Foreskin fibroblast (primary cell): ENCODE measurements at places on chromosomes 13 and 19.

- DNase-seq = peak; percentile 61
These were observed 53.2 kb upstream of the SHKBP1 start for GRCh38 chr19:40523322-40524047.

GRCh38 chr13:85313761-85314503 lies 485.3 kb downstream of the SLITRK6 start:
- peak; percentile 83 for DNase-seq

- no peak for DNase-seq
These were observed 36.9 kb downstream of the SYDE1 start for GRCh38 chr19:15144046-15144646.

GRCh38 chr19:45780448-45781213 lies 1.7 kb downstream of the DMPK start:
- no peak for DNase-seq

DNA sequence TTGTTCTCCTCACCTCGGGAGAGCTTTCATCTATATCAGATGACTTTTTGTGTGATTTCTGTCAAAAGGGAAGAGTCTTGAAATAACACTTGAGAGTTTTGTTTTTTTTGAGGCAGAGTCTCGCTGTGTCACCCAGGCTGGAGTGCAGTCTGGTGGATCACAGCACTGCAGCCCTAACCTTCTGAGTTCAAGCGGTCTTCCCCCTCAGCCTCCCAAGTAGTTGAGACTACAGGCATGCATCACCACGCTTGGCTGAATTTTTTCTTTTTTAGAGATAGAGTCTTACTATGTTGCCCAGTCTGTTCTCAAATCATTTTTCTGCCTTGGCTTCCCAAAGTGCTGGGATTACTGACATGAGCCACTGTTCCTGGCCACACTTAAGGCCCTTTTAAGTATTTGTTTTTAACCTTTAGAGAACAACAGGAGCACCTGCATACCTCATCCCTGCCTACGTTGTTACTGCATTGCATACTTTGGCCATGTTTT lies 11.4 kb downstream of the NDFIP2 start:
- no peak for DNase-seq

GRCh38 chr19:23787106-23787505 lies 28.4 kb upstream of the ZNF681 start:
- DNase-seq = no peak

DNA sequence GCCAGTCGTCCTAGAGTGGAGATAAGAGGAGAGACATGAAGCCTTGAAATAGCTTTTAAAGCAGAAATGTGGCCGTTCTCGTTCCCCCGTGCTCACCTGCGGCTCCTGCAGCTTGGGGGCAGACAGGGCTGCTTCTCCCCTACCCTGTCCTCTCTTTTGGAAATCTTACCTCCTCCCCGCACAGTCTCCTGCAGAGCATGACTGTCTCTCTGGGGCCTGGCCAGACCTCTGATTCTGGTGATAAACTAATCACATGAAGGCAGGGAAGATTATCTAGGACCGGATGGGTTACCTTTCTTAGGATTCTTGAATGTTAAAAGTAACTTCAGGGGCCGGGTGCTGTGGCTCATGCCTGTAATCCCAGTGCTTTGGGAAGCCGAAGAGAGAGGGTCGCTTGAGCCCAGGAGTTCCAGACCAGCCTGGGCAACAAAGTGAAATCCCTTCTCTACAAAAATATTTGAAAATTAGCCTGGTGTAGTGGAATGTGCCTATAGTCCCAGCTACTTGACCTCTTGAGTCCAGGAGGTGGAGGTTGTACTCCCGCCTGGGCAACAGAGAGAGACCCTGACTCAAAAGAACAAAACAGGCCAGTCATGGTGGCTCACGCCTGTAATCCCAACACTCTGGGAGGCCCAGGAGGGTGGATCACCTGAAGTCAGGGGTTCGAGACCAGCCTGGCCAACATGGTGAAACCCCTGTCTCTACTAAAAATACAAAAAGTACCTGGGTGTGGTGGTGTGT lies 8.1 kb downstream of the CEBPA start:
- DNase-seq = no peak

DNA sequence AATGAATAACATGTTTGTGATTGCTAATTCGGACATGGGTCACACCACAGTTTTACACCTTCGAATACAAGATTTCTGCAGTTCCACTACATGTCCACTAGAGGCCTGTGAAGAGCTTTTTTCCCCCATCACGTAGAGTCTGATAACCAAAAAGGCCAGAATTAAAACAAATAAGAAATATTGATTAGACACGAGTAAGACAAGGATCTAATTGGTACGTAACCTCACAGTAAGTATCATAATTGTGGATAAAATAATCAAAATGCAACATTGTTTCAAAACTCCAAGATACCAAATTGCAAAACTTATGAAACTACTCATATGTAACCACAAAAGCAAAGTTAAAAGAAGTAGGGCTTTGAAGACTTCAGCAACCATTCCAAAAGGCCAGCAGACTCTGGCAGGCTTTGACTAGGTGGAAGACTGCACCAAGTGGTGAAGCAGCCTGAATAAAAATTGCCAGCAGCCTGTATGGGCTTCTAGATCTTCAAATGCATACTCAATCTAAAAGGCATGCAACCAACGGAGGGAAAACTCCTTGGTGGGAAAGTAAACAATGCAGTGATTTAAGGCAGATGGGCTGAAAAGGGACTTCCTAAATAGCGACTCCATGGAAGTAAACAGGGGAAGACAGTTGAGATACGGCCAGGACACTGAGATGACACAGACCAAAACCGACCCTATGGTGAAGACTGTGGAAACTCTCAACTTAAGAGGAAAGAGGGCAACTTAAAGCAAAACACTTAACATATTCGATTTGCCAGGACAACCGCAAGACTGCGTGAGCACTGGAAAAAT lies 56.7 kb downstream of the STARD13 start:
- peak; percentile 77 for DNase-seq
